NCI-H1930 (cell line): ENCODE measurements at places on chromosomes 16 and 17.

GRCh38 chr17:21513012-21513570 is 136.9 kb downstream of the KCNJ12 start:
- peak; percentile 52 for DNase-seq

- no peak for DNase-seq
Measured at GRCh38 chr17:16938496-16939207, 33.3 kb downstream of the TNFRSF13B start.

GRCh38 chr17:82351254-82351712 is 7.8 kb upstream of the TEX19 start:
- no peak for DNase-seq

- DNase-seq: no peak
Measured at GRCh38 chr17:76527430-76528111, 9.9 kb downstream of the CYGB start.

DNA sequence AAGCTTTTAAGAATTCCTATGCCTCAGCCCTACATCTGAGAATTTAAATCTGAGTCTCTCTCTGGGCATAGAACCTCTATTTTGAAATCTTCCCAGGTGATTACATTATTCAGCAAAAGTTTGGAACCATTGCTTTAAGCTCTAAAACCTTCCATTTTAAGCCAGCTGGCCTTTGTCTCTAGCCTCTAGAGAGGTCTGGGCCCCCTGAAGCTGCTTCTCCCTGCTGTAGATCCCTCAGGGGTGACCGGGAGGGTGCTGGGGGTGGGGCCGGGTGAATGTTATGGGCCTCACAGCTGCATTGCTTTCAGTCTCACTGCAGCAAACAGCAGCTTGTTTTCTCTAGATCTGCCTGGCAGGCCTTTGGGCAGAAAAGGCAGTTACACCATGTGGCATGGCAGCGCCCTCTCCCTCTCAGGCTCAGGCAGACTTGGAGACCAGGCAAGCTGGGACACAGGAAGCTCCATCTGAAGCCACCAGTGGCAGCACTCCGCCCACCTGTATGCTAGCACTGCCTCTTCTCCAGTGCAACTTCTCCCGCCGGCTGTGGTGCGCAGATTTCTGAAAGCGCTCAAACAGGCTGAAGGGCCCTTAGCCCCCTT is 66.3 kb downstream of the MPRIP start:
- DNase-seq: no peak

DNA sequence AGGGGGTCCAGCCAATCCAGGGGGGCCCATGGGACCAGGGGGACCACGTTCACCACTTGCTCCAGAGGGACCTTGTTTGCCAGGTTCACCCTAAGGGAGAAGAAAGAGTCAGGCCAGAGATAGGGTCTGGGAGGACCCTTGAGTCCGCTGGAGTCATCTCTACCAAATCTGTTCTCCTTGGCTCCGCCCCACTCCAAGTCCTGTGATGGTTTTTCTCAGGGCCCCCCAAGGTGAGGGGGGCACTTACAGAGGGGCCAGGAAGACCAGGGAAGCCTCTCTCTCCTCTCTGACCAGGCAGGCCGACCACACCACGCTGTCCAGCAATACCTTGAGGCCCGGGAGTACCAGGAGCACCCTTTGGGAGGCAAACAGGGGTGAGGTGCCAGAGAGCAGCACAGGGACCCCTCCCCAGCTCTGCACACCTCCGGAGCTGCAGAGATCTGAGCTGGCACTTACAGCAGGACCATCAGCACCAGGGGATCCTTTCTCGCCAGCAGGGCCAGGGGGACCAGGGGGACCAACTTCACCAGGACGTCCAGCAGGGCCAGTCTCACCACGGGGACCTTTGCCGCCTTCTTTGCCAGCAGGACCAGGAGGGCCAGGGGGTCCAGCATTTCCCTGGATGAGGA is 12.4 kb downstream of the COL1A1 start:
- DNase-seq: no peak

DNA sequence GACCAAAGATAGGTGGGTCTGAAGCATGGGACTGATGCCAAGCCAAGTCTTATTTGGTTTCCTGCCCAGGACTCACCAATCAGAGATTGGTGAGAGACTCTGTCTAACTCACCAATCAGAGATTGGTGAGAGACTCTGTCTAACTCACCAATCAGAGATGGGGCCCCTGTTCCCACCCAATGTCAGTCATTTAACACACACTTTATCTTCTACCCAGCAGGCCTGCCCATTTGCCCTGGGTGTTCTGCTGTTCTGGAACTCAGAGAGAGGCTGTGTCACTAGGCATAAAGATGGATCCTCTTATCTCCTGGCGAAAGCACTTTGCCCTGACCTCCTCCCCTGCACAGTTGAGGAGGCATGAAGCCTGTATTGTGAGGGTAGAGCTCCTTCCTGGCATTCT is 5.4 kb upstream of the RHOT1 start:
- no peak for DNase-seq

DNA sequence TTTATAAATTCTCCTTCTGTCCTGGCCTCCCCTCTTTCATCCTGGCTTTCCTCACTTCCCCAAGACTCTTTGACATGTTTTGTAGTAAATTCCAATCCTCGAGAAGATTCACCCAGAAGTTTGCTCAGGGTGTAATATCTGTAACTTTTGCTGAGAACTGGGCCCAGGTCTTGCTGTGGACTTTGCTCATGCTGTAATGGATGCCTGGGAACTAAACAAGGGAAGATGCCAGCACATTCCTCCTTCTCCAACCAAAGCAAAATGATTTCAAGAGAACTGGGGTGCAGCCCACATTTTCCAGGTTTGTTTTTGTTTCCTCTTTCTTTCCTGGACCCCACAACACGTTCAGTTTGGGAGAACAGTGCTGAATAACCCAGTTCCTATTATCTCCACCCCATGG is 6.6 kb upstream of the SALL1 start:
- no peak for DNase-seq

GRCh38 chr16:17845031-17845430 is 374.3 kb upstream of the XYLT1 start:
- no peak for DNase-seq

- no peak for DNase-seq
Measured at GRCh38 chr17:59680314-59680713, 26.9 kb downstream of the PTRH2 start.

DNA sequence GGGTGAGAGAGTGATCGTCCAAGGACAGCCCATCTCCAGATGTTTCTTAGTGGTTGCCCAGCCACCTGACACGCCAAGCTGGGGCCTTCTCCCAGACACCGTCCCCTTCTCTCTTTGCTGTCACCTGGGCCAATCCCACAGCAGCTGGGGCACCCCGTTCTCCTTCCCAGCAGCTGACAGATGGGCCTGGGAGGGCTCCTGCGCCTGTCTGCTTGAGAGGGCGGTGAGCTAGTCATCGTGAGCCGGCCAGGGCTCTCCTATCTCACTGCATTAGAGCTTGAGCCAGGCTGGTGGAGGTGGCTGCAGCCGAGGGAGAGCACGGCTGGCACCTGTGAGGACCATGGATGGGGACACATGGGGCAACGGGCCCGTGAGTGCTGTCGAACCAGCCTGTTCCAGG is 41.2 kb downstream of the RAB11FIP3 start:
- no peak for DNase-seq

- no peak for DNase-seq
Measured at GRCh38 chr17:75011401-75012095, 922 bp upstream of the MRPL58 start.
